ENCODE measurements at places on chromosomes 2 and 18.

DNA sequence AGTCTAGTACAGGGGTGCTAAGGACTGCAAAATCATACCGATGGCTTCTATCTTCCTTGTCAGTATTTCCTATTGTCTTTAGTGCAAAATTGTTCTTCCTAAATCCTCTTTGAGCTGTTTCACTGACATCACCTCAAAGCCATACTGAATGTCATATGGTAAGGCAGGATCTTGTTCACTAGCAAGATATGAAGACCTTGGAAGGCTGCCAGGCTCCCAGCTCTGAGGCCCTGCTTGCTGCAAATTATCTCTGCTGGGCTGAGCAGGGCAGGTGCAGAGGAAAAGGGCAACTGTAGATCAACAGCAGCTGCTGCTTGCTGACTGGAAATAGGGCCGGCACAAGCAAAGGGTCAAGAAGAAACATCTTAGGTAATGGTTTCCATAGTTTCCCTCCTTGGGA is 58.2 kb downstream of the PMAIP1 start:
- DNase-seq, result peak; percentile 94

GRCh38 chr2:25920336-25920735 is 42.0 kb upstream of the ASXL2 start:
- DNase-seq, result no peak

GRCh38 chr2:121254748-121255147 is 30.3 kb downstream of the TFCP2L1 start:
- DNase-seq, result no peak

GRCh38 chr2:40823478-40823877 is 371.6 kb upstream of the SLC8A1 start:
- DNase-seq, result no peak

- no peak for DNase-seq
Observed at GRCh38 chr2:201280191-201281040, 20.1 kb downstream of the CASP8 start.

DNA sequence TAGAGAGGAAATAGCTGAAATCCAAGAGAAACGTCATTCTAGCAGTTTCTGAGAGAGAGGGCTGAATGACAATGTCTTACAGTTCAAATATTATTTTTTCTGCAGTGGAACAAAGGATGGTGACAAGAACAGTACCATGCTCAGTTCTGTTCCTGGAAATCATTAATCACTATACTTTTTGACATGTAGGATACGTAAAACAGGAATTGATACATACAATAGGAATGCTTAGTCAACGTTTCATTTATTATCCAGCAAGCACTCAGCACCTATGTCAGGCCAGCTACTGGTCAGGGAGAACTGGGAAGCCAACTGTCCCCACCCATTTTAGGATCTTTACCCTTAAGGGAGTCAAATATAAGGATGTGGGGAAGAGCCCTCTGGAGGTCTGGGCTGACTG is 114.7 kb downstream of the DHRS9 start:
- no peak for DNase-seq

GRCh38 chr2:71691747-71692441 is 238.5 kb downstream of the DYSF start:
- no peak for DNase-seq
